ENCODE measurements at places on chromosomes 2 and 18.

DNA sequence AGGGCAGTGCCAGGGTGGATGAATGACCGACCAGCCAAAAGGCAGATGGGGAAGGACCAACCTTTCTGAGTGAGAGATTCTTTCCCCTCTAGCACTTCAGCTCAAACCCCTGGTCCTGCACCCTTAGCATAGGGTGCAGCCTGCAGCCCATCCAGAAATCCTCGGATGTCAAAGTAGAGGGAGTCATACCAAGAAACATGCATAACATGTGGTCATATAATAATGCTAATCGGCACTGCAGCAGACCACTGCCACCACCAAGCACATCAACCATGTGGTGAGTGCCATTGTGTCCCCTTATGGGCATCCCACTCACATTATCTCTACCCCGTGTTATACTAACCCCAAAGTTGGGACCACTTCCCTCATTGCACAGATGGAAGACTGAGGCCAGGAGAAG, 17.7 kb downstream of the ATOH8 start:
- DNase-seq: no peak

- DNase-seq: no peak
Measured at GRCh38 chr2:31762085-31762484, 181.3 kb upstream of the SRD5A2 start.

- peak; percentile 33 for DNase-seq
Measured at GRCh38 chr18:12597760-12598159, 60.1 kb downstream of the SPIRE1 start.

- DNase-seq: no peak
Measured at GRCh38 chr2:240809276-240809675, 10.7 kb downstream of the KIF1A start.

GRCh38 chr2:12106440-12107080, 360.1 kb downstream of the LPIN1 start:
- DNase-seq: peak; percentile 96

GRCh38 chr2:6877402-6878304, at the start of gene RSAD2:
Gene RSAD2 (plus strand): TSS chr2:6877777. CDS start chr2:6877801, 24 bp downstream.
- DNase-seq: no peak

- DNase-seq: no peak
Measured at GRCh38 chr2:125553768-125554167, 1102.2 kb upstream of the GYPC start.

DNA sequence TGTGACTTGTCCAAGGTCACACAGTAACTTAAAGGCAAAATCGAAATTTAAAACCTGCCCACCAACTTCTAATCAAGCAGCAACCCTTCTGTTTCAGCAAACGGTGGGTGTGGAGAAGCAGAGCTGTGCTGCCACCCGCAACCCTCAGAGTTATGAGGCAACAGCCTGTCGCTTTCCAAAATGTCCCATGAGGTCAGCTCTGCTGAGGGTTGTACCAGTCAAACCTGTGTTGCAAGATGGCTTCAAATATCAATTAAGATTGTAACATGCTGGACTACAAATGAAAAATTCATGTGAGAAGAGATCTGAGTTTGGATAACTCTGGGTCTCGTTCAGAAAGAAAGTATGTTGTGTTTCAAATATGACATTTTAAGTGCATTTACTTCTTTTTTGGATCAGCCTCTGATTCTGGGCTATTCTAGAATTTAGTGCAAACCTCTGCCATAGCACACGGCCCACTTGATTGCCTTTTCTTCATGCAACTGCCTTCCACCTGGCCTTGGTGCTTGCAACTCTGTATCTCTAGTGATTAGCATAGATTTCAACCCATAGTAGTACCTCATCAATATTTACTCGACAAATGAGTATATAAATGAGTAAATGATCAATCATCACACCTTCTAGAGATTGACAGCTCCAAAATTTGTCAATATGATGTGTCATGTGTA, 69.3 kb downstream of the TIMM21 start:
- DNase-seq: no peak

DNA sequence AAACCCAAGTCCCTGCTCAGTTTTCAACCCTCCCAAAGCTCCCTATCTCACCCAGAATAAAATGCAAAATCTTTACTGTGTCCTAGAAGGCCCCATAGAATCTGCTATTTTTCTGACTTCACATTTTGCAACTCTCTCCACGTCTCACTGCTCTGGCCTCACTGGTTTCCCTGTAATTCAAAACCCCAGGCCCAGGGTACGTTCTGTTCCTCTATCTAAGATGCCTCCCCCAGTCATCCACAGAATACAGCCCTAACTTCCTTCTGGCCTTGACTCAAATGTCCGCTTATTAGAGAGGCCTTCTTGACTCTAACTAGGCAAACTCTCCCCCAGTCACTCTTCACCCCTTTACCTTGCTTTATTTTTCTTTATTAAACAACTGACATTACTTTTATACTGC, 42.0 kb downstream of the FAM161A start:
- no peak for DNase-seq

DNA sequence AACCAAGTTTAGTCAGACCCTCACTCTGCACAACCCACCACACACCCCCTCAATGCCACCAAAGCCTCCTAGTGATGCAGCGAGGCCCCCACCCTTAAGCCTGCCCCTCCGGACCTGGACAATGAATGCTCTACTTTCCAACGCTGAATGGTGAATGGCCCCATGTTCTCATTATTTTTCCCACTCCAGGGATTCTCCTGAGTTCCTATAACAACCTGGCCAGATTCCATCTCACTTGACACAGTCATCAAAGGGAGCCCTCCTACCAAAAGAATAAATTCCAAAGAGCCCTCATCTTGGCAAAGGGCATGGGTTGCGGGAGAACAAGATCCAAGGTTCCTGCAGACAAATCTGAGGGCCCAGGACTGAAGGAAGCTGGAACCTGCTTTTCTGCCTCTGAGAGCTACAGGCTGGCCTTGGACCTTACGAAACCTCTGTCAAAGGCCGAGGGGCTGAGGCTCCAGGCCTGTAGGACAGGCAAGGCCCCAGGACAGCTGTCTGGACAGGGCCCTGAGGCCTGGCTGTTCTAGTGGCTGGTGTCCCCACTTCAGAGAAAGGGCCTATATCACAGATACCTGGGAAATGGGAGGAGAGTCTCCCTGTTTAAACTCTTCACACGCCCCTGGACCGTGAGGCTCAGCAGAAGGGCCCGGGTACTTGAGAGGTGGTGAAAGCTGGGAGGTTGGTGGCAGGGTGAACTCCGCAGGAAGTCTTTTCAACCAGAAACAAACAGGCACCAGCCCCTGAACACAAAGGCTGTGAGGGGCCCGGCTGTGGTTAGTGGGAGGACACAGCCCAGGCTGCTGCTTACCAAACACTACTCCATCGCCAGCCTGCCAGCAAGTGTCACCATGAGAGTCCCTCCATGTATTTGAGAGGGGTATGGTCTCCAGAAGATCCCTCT, 27.3 kb downstream of the SFXN5 start:
- DNase-seq: no peak

DNA sequence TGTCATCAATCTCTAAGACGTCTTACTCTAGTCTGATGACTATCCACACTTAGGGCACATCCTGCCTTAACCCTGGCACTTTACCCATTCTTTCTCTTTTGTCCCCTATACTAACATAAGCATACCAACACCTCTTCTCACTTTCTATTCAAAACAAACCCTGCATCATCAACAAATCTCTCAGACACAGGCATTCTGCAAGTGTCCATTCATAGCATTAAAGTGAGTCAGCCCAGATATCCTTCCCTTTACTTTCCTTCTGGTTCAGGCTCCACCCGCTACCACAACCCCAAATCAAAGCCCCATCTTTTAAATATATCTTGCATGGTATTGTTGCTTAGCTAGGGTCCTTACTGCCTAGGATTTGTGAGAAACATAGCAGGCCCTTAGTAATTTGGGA, 3.8 kb downstream of the GRB14 start:
- no peak for DNase-seq

DNA sequence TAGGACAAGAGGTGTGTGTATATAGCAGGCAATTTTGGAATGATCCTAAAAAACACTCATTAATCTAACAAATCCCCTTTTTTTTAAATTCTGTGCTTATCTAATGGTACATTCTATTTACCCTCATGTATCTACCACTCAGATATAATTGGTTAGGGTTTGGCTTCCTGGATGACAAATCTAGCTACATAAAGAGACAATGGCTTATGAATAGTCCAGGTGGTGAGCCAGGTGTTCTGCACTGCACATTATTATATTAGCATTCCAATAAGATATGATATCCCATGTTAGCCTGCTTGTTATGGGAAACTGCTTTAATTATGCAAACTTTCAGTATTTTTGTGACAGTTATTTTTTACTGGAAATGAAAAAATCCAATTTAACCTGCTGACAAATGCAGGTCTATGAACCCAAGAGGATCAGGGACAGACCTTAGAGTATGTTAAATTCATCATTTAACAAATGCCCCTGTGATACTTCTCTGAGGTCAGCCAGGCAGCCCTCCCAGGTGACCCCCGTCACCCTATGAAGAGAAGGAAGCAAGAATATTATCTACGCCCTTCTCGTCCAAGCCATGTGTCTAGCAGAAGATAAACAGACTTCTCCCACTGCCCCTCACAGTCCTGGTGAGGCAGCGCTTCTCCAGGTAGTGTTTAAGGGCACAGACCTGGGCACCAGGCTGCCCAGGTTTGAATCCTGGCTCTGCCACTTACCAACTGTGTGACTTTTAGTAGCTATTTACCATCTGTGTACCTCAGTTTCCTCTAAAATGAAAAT, 83.0 kb downstream of the ADD2 start:
- DNase-seq: no peak

GRCh38 chr18:73151086-73151485, 283.3 kb upstream of the NETO1 start:
- DNase-seq: no peak

DNA sequence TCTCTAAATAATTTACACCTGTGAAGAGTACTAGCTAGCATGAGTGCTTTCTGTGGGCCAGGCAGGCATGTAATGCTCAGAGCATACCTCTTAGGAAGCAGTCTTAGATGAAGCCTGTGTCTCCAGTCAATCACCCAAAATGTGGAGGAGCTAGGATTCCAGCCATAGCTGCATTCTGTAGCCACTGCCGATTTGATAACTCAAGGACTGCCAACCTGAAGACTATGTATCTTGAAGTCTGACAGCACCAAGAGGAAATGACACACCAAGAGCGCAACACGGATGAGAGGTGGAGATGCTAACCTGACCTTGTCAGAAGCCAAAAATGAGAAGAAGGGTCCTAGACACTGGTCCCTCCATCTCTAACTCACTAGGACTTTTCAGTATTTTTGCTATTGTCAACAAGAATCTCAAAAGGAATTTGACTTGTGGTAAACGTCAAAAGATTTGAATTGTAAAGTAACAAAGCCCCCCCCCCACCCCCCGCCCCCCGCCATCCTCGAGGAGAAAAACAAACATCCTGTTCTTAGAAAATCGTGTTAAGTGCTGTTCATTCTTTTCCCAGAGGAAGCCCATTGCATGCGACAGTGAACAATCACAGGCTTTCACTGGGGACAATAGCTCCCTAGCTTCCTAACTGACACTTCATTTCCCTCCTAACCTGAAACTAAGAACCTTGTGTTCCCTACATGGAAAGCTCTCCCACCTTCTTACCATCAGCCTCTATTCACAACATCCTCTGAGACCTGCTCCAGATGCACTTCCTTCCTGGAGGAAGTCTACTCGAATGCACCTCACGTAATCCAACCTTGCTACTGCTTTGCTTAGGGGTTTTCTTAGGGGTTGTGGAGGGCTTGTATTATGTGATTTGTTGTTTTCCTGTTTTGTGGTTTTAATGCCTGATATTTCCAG, 14.7 kb downstream of the CDC42EP3 start:
- DNase-seq: no peak

- DNase-seq: no peak
Measured at GRCh38 chr2:45942237-45942738, 290.8 kb downstream of the PRKCE start.
